ENCODE measurements at places on chromosomes 12 and 14.
A peak's percentile ranks its signal among the peaks of the same experiment; 100 is the strongest.

GRCh38 chr14:68774771-68775613 is 17.9 kb downstream of the ZFP36L1 start:
- DNase-seq = no peak

DNA sequence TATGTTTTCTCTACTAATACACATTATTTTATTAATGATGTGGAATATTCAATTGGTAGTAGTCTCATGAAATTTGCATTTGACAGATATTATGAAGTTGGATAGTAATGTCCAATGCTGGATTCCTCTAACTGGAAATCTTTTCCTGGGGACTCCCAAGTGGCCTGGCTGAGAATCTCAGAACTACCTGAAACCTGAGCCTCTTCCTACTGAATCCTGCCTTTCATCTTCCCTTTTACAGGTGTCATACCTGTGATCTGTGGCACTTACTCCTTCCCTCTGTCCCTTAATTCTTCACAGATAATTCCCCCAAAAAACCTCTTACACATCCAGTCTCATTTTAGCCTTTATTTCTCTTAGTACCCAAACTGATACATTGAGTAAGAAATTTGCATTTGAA is 89.7 kb upstream of the MYF6 start:
- no peak for DNase-seq

DNA sequence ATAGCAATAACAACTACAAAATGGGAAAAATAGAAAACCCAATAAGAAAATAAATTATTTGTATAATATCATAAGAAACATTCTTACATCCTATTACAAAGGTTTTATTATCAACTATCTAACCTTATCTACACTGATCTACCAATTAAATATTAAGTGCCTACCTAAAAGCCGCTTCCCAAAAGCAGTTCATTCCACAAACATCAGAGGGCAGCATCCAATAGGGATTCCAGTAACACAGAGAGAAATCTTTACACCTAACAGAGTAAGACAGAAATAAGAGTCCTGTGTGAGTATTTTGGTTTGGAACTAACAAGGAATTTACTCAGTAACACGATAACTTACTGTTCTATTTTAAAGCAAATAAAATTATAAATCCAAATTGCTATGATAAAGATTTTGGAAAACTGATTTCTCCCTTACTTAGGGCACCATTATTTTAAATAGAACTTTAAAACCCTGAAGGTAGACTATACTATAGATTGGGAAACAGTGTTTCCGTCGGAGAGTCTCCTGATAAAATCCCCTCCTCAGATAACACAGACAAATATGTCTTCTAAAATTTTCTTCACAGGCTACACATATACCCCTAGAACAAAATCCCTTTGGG is 15.0 kb downstream of the GXYLT1 start:
- peak; percentile 77 for DNase-seq

DNA sequence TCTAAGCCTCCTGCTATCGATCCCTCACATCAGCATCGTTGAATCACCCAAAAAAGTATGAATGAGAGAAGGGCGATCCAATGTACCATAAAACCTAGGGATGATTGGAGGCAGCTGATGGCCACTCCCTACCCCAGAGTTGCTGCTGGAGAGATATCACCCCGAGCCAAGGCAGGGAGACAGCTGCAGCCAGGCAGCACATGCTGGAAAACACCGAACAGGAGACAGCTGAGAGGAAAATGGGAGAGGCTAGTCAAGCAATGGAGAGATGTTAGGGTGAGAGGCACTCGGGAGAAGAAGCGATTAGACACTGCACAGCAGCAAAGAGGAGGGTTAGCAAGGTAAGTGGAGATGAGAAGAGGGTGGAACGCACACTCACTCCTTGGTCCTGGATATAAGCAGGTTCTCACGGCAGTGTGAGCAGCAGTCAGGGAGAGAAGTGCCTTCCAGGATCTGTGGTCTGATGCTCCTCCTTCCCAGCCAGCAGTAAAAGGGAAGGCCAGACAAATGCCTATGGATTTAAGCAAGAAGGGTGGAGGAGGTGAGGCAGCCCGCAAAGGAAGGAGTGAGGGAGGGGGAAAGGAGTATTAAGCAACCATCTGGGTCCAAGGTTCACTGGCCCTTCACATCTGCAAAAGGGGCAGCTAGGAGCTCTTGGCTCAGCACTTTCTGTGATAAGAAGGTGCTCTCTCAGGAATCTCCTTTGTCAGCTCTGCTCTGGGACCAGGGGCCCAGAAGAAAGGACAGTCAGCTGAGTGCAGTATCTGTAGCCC is at the start of gene SLC7A7:
TSS of gene SLC7A7 (minus strand) at position 495 of the 773 bp plus-strand sequence. CDS start 2,037 bp downstream, outside the sequence.
- no peak for DNase-seq

GRCh38 chr12:22230280-22230794 is 104.2 kb downstream of the ST8SIA1 start:
- DNase-seq = no peak

DNA sequence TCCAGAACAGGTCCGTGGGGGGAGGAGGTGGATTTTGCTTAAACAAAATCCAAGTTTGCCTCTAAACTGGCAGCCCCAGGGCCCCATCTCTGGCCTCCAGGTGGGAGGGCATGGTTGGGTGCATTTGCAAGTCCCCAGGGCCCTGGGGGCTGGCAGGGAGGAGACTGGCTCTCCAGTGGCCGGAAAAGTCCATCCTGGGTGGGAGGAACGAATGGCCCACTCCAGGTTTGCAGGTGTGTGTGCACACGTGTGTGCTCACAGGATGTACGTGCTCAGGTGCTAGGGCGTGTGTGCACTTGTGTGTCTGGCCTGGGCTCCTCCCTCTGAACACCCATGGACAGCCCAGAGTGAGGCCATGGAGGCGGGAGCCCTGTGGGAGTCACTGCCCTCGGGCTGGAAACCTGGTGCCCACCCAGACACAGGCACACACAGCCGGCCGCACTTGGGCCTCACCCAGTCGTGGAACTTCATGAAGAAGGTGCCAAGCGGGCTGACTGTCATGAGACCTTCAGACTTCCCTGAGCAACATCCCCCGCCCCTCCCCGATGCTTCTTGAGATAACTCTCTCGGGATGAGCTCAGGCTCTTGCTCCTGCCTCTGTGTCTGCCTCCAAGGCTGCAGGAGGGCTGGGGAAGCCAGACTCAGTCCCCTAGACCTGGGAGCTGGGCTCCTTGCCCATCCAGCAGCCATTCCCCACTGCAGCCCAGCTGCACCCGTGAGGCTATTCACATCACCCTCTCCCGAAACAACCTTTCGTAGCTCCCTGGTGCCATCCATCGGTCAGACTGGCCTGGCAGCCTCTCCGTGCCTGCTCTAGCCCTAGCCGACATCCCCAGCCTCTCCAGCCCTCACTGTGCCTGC is 9.4 kb downstream of the AHNAK2 start:
- no peak for DNase-seq

DNA sequence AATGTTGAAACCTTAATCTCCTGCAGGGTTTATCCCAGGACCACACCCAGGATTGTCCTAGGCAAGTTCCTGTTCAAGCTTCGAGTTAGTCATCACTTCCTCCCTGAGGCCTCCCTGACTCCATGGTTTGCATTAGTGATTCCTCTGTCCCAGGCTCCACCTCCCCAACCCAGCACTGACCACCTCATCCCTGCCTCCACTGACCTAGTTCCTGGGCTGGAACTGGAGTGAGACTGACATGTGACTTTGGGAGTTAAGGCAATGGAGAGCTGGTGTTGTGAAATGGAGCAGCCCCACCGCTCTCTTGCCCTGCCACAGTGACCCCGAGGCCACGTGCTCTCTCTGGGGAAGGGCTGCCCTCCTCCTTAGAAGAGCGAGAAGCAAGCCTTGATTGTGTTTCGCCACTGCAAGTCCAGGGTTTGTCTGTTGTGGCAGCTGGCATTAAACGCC is 15.8 kb upstream of the DTX1 start:
- DNase-seq = peak; percentile 10

GRCh38 chr12:125512541-125513298 is 447.5 kb downstream of the AACS start:
- peak; percentile 43 for DNase-seq

- DNase-seq = no peak
Measured at GRCh38 chr12:32398816-32399369, 465 bp upstream of the FGD4 start.

DNA sequence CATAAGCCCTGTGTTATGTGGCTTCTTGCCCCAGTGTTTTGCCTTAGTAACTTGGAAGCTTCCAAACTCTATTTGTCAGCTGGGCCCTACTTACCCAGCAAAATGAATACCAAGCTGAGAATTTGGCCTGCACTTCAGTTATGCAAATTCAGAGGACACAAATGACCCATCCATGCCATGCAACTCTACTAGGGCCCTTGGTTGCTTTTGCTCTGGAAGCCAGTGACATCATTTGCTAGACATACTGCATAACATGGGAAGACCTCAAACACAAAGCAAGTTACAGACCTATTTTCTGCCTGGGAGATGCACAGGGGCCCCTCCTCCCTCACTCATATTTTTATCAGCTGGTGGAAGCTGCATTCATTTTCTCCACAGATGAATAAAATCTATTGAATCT is 90.2 kb upstream of the PPM1H start:
- DNase-seq = no peak

DNA sequence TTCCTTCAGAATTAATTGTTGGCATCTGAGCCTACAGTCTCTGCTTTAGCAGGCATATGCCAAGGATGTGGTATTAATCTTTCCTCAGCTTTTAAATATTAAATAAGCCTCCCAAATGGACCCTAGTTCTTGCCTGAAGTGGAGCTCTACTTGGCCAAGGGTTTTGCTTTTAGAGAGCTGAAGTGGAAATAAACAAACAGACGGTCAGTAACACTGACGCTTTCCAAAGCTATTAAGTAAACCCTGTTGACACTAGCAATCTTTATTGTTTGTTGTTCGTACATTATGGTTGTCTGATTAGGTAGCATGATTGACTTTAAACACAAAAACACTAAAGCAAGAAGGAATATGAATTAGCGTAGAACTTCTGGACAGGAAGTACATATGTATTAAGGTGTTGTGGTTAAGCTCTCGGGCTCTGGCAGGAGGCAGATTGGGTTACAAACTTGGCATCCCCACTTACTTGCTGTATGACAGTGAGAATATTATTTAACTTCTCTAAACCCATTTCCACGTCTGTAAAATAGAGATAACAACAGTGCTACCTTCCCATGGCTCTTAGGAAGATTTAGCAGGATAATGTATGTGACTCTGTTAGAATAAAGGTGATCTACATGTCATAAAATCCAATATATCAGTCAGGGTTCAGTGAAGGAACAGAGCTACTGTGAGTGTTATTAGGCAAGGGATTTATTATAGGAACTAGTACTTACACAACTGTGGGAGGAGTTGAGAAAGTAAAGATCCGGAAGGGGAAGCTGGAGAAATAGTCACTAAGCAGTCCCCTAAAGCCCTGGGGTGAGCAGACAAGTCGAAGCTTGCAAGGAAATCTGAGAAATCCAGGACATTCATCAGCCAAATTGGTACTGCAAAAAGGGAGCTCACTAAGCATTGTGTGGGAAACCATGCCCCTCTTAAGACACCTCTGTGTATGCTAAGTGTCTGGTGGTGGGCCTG is 92.2 kb upstream of the ATF7IP start:
- peak; percentile 88 for DNase-seq

GRCh38 chr12:120229071-120229486 is 28.2 kb upstream of the RPLP0 start:
- peak; percentile 76 for DNase-seq

Measured in hematopoietic multipotent progenitor cell treated with erythropoietin and hydrocortisone succinate and interleukin-3 and kit ligand, for 4 days (in vitro differentiated cells).